DMS79 (cell line): ENCODE measurements at places on chromosomes 6 and 20.

GRCh38 chr6:109747221-109747620 lies 56.1 kb downstream of the FIG4 start:
- no peak for DNase-seq

GRCh38 chr6:133891149-133891926 lies 2.4 kb downstream of the TCF21 start:
- peak; percentile 13 for DNase-seq

DNA sequence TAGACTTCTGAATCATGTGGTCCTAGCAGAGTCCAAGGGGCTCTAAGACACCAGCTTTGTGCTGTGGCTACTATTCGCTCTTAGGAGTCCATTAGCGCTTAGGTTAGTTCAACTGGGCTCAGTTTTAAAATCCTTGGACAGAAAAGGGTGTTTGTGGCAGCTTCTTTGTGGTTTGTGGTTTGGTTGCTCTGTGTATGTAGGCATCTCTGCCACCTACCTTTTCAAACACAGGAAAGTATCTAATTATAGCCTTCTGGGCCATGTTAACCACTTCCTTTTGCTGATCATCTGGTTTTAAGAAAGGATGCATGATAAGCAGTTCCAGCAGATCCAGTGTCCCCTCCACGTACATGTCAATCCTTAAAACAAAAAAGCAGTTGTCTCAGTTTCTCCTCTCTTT lies 10.8 kb downstream of the GSTA4 start:
- DNase-seq = no peak

- peak; percentile 81 for DNase-seq
Observed at GRCh38 chr6:79421707-79422484, 115.3 kb downstream of the LCA5 start.

- peak; percentile 82 for DNase-seq
Observed at GRCh38 chr20:62352402-62353288, 14.5 kb downstream of the LAMA5 start.
